ENCODE measurements at places on chromosomes 2 and 18.

DNA sequence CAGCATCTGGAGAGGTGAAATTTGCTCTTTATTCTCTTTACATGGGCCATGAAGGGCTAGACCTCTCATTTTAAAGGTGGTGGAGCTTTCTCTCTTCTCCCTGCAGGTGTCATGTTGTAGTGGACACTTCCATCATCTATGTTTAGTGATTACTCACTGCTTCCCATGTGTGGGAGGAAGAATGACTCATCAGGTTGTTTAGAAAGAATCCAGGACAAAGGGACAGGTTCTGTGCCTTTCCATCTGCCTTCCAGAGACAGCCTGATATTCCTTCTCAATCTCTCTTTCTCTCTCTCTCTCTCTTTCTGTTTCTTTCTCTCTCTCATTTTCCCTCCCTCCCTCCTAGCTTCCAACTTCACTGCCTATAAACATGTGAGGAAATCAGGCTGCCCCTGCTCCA lies 38.7 kb downstream of the SCG2 start:
- DNase-seq, result no peak

DNA sequence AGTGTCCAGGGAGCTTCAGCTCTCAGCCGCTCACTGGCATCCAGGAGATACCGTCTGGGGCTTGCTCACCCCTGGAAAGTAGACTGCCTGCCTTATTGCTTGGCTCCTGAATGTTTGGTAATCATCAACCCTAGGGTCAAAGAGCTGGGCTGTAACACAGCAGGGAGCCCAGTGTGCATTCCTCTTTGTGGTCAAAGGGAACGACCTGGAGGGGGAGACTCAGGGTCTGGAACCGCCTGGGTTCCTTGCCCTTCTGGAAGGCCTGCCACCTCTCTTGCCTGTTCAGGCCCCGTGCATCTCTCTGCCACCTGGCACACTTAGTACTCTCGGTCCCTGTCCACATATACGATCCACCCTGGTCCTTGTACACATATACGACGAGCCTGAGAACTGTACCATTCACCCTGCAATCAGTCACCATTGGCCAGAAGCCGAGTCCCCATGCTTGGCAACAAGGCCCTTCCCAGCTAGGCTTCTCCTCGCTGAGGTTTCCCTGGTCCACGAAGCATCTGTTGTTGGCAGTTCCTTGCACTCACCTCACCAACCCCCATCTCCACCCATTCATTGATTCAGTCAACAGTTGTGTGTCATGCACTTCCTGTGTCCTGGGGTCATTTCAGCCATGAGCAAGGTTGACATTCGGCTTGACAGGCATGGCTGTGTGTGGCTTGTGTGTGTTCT lies at the start of gene NAT8:
NAT8 (minus strand) TSS at position 85 of the 681 bp plus-strand sequence. CDS start 794 bp downstream, outside the sequence.
- no peak for DNase-seq

DNA sequence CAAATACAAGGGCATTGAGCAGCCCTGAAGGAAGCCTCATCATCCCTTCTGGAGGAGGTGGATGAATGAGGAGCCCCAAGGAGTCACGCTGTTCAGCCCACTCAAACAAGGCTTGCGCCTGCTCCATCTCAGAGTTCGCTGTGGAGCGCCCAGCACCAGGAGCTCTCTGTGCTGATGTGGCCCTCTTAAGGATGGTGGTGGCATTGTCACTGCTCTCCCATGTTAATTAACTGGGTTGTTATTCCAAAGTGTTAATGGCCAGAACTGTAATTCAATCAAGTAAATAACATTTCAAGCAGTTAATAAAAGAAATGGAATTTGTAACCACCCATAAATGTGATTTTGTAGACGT lies 726.0 kb upstream of the RAB6C start:
- no peak for DNase-seq

DNA sequence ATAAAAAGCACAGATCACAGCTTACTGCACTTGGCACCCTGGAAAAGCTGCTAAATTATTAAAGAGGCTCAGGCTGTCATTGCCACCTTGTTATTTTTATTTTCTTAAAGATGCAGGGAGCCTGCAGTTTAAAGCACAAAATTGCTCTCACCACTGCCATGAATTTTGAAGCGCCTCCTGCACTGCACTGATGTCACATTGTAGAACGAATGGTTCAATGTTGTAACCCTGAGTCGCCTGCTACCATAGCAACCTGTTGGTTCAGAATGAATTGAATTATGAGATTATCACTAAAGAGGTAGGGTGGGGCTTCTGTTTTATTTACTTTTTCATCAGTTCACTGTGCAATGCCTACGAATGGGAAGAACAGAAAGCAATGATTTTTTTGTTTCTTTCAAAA lies 16.5 kb downstream of the SCG2 start:
- no peak for DNase-seq

GRCh38 chr2:200695601-200696000 lies 109.8 kb downstream of the AOX1 start:
- no peak for DNase-seq

DNA sequence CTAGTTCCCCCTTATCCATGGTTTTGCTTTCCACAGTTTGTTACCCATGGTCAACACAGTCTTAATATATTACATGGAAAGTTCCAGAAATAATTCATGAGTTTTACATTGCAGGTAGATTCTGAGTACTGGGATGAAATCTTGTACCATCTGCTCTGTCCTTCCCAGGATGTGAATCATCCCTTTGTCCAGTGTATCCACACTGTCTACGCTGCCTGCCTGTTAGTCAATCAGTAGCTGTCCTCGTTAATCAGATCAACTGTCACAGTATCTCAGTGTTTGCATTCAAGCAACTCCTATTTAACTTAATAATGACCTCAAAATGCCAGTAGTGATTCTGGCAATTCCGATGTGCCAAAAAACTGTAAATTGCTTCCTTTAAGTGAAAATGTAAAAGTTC lies 76.3 kb downstream of the DYNC1I2 start:
- no peak for DNase-seq

DNA sequence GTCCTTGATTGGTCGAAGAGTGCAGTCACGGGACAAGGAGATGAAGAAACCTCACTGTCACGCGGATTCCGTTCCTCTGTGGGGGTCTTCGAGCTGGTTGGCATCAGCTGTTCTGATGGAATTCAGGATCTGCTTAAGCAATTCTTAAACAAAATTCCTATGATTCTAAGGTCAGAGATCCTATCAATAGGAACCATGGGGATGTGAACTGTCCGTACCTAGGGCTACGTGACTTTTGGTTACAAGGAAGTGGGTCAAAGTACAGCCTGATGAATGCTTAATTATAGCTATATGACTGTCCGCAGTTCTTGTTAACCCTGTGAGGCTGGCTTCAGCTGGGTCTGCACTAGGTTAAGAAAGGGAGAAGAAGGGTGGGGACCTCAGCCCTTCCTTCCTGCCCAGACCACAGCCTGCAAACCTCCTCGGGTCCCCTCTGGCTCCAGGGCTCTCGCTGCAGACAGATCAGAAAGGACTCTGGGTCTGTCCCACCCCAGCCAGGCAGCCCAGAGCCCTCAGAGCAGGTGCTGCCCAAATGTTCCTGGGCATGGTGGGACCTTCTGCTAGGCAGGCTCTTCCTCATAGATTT lies 44.2 kb upstream of the TAF1B start:
- DNase-seq, result peak; percentile 80

DNA sequence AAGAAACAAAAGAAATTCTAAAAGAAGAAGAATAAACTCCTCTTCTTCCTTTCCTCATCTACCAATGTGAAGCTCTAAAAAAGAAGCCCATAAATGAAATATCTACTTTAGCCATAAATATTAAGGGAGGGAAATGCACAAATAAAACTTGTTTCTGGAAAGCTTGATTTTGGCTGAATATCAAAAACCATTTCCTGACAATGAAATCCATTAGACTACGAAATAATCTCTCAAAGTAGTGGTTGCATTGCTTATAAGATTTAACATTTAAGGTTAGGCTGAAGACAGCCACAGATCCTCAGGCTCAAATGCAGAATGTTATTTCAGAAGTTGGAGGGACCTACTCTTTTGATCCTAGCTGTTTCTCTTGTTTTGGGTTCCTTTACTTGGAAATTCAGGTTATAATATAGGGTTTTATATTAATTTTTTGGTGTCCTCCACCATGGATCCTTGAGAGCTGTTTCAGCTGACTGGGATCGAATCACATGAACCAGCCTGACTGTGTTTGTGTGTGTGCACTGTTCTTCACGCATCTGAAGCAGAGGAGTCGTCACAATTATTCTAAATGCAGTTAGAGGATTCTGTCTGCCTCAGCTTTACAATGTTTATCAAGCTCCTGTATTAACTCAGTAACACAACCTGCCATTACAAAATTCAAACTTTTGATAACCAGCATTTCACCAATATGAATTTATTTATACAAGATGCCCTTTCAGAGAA lies 474.8 kb downstream of the ARHGAP15 start:
- DNase-seq, result no peak

DNA sequence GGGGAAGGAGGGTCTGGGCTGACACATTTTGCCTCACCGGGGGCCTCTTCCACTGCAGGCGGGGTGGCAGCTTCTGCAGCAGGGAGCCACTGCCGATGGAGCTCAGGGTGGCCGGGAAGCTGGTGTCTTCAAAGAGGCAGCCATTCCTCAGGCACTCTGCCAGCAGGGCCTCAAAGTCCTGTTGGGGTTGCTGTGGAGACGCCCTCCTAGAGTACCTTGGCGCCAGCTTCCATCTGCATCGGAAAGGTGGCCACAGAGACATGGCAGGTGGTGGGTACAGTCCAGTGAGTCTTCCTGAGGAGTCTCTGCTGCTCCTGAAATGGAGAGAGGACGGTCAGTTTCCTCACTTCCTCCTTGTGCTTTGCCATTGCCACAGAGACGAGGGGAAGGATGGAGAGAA lies 12.1 kb downstream of the CAPN14 start:
- DNase-seq, result no peak

GRCh38 chr2:221025398-221025797 lies 546.7 kb downstream of the EPHA4 start:
- DNase-seq, result no peak

- no peak for DNase-seq
These were observed 102.4 kb upstream of the SCN1A start for GRCh38 chr2:166230024-166230723.

GRCh38 chr2:161090411-161090810 lies 69.8 kb upstream of the TANK start:
- peak; percentile 80 for DNase-seq

DNA sequence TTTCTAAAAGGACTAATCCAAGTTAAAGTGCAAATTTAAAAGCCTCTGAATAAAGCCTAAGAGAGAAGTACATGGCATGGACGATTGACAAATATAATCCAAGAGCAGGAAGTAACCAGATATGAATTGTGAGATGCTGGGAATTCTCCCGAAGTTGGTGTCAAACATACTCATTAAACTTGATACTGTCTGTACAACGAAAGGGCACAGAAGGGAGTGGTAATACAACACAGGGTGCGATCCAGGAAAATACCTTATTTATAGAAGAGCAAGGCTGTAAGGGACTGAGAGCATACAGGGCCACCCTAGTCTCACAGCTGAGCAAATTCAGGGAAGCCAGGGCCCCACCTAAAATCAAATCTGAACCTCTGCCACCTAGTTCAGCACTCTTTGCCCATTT lies 41.6 kb downstream of the SEMA4F start:
- DNase-seq, result no peak

- DNase-seq, result no peak
These were observed 61.0 kb downstream of the CDCA7 start for GRCh38 chr2:173415431-173416381.

GRCh38 chr2:3135676-3136075 lies 241.9 kb downstream of the EIPR1 start:
- DNase-seq, result no peak

DNA sequence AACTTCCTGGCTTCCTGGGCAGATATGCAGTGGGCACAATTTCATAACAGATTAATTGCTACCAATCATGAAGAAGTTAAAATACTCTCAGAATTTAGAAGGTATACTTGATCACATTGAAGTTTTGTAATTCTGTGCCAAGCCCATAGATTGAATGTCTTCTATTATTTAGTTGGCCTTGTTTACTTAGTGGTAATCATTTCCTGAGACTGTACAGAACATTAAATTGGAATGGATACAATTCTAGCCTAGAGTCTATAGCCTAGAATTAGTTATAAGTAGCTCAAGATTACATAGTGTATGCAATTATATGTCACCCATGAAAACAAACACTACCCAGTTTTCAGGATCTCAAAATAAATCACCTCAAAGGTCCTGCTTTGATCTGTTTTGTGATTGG lies 615.8 kb downstream of the XIRP2 start:
- no peak for DNase-seq

DNA sequence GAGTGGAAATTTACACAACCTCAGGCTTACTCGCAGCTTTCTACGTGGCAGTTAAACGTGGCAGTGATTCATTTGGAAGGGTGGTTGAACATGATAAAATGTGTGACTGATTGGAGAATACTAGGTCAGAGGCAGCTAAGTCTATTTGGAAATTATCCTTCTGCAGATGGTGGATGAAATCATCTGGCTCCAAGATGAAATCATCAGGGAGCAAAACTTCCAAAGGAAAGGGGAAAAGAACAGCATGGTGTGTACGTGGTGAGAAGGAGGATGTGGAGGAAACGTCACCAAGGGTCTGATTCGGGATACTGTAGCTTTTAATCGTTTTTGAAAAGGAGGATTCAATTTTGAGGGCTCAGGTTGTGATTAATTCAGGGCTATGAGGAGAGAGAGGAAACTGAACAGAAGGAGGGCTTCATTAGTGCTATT lies 47.9 kb downstream of the COL3A1 start:
- DNase-seq, result no peak
